Renal cortical epithelial cell (primary cell): ENCODE measurements at places on chromosomes 6 and 20. TPM values are rescaled to one million over a fixed set of nuclear protein-coding genes. Genes with fewer than 3 reads are reported as not detected.

IMPG1 gene
- total RNA-seq = 0.30 TPM in 1 of 2 replicates, not detected in the other

CST5 gene
- not detected in 2 replicates for total RNA-seq

DNA sequence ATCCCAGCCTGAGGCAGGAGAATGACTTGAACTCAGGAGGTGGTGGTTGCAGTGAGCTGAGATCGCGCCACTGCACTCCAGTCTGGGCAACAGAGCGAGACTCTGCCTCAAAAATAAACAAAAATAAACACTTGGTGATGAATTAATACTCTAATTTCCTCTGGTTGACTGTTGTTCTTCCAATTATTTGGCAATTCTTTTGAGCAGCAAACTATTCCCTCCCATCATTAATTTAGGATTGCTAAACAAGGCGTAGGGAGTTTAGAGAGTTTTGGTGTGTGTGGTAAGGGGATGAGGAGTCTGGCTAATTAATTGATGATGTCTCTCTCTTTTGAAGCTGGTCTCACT is 2.7 kb upstream of the ID1 start:
- DNase-seq = no peak

- no peak for DNase-seq
Observed at GRCh38 chr6:12182676-12183075, 107.5 kb upstream of the EDN1 start.

DNA sequence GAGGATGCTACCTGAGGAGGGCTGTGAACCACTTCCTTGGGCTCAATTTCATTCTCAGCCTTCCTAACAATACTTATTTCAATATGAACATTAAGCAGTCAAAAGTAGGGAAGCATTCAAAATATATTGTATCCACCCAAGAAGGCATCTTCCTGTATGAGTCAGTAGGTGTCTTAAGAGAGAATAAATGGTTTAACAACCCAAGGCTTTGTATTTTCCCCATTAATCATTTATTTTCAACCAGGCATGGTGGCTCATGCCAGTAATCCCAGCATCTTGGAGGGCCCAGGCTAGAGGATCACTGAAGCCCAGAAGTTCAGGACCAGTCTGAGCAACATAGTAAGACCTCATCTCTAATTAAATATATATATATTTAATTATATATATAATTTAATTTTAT is 74.5 kb upstream of the MARCKS start:
- peak; percentile 76 for DNase-seq

DNA sequence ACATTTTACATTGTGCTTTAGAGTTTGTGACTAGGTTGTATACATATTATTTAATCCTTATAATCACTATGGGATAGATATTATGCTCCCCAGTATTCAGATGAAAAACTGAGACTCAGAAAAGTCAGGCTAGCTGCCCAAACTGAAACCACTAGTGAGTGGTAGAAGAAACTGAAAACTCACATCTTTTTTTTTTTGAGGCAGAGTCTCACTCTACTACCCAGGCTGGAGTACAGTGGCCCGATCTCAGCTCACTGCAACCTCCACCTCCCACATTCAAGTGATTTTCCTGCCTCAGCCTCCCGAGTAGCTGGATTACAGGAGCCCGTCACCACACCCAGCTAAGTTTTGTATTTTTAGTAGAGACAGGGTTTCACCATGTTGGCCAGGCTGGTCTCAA is 22.2 kb downstream of the RNF24 start:
- no peak for DNase-seq

- peak; percentile 78 for DNase-seq
Observed at GRCh38 chr6:89928604-89929003, 34.3 kb downstream of the GJA10 start.

COL20A1 gene
- total RNA-seq = not detected in 2 replicates

DNA sequence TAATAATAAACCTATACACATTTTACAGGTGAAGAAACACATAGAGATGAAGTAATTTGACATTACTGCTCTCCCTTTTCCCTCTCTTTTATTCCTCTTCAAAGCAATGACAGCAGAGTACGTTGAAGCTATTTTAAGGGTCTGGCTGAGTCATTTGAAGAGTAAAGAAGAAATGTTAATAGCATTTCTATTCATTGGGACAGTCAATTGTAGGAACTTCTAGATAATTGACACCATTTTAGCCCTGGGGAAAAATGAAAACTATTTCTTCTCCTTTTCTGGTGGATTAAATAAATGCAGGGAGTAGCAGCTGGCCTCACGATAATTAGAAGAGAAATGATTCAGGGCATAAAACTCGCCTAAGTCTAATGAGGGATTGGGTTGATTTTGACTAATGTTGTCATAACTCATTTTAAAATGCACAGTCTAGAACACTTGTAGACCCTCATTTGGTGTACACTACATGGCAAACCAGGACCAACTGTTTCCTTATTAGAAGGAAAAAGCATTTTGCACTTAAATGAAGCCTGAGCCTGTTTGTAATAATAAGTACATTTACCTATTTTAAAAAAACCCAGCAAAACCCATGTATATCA is 48.1 kb downstream of the RIPOR2 start:
- DNase-seq = no peak

DNA sequence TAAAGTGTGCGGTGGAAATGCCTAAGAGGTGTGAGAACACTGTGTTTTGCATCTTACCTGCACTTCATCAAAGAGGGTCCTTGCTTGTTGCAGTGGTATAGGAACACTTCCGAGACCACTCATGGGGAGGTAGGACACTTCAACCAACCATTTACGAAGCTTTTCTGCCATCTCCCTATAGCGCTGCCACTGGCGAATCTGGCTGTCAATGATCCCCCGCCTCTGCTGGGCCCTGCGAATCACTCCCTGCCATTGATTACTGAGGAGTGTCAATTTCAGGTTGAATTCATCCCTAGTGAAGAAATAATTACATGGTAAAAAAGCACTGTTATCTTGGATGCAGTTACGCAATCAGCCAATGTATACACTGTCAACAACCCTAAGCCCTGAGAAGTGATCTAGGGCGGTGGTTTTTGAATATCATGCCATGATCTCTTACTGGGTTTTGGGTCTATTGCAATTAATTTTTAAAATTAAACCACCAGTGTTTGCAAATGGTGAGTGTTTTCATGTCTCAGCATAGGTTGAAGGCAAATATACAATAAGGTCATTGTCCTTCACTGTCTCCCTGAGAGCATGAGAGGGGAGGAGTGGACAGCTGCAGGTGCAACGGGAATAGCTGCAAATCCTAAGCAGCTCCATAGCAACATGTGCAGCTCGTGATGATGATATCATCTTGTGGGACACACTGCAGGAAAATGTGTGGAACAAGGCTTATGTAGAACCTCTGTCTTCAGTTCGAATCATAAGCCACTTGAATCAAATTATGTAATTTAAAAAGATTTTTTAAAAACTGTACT is 400.6 kb downstream of the ESR1 start:
- no peak for DNase-seq

- DNase-seq = no peak
Observed at GRCh38 chr20:48007351-48007750, 222.1 kb upstream of the SULF2 start.

CST2 gene
- not detected in 2 replicates for total RNA-seq

DNA sequence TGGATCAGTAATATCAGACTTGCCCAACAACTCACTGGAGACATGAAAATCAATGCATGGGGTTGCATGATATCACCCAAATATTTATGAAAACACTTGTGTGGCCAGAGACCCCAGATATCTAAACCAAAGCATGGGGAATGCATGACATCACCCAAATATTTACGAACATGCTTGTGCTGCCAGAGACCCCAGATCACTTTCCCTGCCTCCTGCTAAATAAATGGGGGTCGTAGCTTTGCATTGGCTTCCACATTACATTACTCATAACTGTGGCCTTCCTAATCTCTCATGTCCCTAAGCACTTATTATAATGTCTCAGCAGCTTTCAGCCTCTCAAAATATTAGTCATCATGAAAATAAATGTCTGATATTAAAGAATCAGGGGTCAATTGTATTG is 838.0 kb upstream of the DEFB115 start:
- DNase-seq = no peak

GRCh38 chr6:6749702-6750491 is 161.4 kb downstream of the LY86 start:
- peak; percentile 66 for DNase-seq

C6orf120 gene
- 31.8 and 45.9 TPM in 2 replicates for total RNA-seq

GNRH2 gene
- not detected in 2 replicates for total RNA-seq

GRCh38 chr6:82030761-82031503 is 216.6 kb downstream of the IBTK start:
- peak; percentile 53 for DNase-seq

GRCh38 chr6:136471372-136471771 is 78.8 kb downstream of the MAP7 start:
- no peak for DNase-seq

NOX3 gene
- total RNA-seq = not detected in 2 replicates

GRCh38 chr6:13098006-13098405 is 230.3 kb downstream of the TBC1D7 start:
- DNase-seq = no peak

STMN3 gene
- total RNA-seq = 17.9 and 30.9 TPM in 2 replicates

DNA sequence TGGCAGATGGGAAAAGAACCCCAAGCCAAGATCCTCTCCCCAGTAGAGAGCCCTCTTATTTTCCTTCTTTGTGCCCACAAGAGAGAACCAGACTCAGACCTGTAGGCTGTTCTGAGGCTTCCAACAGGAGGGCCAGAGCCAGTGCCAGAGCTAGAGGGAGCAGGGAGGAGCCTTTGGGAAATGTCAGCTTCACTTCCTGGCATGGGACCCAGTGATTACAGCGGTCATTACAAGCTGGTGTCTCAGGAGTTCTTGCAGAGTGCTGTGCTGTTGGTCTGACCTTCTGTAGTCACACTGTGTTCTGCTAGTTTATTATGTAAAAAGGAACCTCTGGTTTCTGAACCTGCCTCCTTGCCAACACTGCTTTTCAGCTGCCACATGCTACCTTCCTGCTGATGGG is 38.9 kb downstream of the STK35 start:
- DNase-seq = no peak

TEAD3 gene
- 3.6 and 10.2 TPM in 2 replicates for total RNA-seq
